ENCODE measurements at places on chromosomes 6 and 20.

DNA sequence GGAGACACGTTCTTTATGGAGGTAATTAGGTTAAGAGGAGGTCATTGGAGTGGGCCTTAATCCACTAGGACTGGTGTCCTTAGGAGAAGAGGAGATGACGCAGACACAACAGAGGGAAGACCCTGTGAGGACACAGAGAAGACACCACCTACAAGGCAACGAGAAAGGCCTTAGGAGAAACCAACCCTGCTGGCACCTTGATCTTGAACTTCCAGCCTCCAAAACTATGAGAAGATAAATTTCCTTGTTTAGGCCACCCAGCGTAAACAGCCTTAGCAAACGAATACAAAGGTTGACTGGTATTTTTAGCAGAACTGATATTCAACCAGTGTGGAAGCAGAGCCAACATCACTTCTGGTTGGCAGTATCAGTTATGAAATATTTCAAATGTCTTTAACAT lies 75.2 kb downstream of the GFOD1 start:
- DNase-seq: no peak

DNA sequence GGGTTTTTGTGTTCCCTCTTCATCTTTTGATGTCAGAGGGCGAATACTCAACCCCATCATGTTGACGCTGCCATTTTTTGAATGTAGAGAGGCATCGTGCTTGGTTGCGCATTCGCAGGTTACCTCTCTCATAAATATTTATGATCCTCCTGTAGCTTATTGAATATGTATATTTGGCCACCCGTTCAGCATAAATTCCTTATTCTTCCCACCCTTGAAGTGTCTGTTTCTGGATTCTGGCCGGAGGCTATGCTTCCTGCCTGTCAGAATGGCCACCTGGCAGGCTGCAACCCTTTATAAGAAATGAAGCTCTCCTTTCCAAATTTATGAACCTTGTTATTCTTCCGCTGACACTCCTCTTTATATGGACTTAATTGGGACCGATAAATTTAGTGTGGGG lies 40.9 kb downstream of the FAM50B start:
- DNase-seq: no peak

DNA sequence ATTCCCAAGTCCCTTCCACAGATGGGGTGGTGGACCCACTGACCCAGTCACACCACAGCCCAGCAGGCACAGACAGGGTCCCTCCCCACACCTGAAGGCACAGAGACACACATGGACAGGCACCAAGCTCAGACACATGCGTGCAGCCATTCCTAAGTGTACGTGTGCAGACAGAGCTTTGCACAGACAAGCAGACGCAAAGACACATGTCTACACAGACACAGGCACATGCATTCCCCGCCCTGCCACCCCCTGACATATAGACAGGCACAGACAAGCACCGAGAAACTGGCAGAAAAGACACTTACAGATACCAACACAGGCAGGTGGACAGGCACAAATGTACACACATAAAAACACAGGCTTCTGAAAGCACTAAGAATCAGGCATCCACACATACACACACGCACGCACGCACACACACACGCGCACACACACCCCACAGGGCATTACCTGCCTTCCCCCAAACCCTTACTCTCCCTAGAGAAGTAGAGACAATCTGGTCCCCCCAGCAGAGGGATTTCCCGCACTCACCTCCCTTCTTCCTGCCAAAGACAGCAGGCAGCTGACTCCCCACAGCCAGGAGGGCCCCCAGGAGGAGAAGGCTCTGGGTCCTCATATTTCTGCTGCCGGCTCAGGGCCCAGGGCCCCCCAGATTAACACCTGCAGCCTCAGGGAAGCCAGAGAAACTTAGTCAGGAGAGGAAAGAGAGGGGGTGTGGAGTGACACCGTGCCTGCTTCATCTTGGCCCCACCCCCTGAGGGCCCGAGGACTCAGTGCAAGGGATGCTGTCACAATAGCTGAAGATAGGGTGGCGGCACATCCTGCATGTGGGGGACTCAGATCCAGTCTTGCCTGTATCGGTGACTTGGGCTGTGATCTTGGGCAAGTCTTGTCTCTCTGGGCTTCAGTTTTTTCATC lies at the start of gene WFDC5:
TSS of gene WFDC5 (minus strand) at position 710 of the 921 bp plus-strand sequence. CDS start at position 619, 91 bp downstream.
- DNase-seq: no peak

DNA sequence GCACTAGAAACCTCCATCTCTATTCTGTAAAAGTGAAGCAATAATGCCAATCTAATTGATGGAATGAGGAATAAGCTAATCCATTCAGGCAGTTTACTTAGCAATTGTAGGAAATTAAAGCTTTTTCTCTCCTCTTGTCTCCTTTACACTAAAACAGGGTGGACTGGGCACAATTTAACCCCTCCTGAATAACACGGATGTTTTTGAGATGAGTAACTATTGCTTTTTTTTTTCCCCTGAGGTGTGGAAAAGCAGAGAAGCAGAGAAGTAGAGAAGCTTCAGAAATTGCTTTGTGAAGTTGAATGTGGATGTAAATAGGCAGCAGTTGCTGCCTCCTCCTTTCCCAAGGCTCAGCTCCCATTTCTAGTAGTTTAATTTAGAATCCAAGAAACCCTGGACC lies 40.0 kb upstream of the GCNT2 start:
- no peak for DNase-seq

DNA sequence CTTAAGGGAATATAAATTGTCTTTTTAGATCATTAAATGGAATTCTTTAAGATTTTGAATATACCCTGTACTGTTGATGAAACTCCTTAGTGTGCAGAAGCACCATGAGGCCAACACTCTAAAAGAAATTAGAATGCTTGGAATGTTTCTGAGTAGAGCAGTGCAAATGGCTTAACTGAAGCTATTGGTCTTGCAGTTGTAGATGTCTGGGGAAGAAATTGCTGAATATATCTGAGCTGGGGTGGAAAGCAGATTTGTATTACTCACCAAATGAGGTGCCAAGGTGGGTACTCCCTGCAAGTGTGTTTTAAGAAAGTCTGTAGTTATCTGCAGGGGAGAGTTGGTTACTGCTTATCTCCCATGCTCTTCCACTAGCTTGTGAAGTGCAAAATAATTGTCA lies 119.0 kb downstream of the ADGRG6 start:
- DNase-seq: no peak

DNA sequence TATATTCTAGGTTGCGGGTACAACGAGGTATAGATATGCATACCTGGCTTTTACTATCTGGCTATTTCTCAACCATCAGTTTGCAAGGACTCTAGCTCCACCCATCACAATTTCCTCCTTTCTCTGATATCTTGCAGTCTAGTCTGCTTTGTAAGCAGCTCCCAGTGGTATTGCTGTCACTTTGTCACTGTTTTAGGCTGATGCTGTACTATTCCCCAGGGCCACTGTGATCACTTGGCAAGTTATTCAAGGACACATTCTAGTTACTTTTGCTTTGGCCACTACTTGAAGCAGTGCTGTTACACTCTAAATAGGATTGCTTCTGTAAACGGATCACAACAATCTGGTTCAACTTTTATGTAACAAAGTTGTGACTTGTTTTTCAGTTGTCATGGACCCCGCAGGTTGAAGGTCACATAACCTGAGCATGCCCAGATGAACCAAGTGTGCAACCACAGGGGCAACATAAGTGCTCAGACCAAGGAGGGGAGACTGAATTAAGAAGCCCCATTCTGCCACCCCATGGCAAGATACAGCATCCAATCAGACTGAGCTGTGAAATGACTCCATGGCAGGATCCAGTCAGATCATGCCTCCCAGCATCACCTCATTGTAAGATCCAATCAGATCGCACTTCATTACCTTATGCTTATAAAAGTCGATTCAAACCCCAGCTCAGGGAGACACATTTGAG lies 588.4 kb upstream of the CITED2 start:
- DNase-seq: no peak

GRCh38 chr6:160781298-160781697 lies 79.3 kb downstream of the PLG start:
- DNase-seq: no peak

DNA sequence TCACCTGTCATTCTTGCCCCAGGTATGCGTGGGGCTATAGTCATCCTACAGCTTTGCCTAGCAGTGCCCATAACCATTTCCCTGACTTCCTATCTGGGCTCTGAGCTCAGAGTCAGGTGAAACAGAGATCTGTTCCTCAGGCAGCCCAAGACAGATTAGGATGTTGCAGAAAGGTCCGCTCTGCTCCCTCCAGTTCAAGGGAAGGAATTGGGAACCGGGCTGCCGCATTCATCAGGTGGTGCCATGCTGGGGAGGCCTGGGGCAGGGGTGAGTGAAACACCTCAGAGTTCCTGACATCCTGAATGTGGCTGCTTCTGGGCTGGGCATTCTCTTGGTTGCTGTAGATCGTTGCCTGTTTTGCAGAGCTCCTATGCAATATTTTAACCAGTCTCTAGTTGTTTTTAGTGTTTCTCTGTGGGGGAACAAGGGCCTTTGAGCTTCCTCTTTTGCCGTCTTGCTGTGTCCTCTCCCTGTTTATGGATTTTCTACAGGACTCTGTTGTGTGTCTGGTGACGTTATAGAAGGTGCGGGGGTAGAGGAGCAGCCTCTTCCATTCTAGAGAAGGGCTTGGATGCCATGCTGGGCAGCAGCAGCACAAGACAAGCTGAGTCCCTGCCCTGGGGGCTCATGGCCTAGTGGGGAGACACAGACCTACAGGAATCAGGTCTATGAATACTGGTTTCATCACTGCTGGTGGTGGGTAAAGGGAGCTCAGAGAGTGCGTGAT lies 9.2 kb downstream of the ENTPD6 start:
- no peak for DNase-seq

- no peak for DNase-seq
These were observed 62.2 kb downstream of the INSM1 start for GRCh38 chr20:20430066-20430465.

DNA sequence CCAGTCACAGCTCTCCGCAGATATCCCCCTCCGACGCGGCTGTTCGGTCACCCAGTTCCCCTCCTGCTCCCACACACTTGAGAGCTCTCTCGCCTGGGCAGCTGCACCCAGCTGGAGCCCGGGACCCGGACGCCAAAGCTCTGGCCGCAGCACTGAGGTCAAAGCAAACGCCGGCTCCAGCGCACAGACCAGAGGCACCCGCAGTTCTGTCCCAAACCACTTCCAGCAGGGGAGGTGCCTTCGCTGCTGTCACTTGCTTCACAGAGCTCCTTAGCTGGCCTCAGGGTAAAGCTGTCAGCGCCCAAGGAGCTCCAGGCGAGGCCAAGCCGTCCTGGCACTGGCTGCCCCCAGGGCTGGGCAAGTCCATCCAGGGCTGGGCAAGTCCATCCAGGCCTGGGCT lies 27.9 kb downstream of the SLC2A4RG start:
- no peak for DNase-seq
